Testis (tissue), 5 donors: ENCODE measurements at places on chromosomes 5 and 9. TPM values are rescaled to one million over a fixed set of nuclear protein-coding genes. Genes with fewer than 3 reads are reported as not detected.
A peak's percentile ranks its signal among the peaks of the same experiment; 100 is the strongest.

The WDR38 gene
- polyA plus RNA-seq, result 11.8 TPM

The MYOT gene
- polyA plus RNA-seq, result 7.2 TPM

The AQP7 gene
- polyA plus RNA-seq, result 55.6 TPM

- peaks cover 2% of the 10 kb centered on the region for H3K4me1 ChIP-seq
- no peak overlapping the region for H3K27ac ChIP-seq
- H3K27me3 ChIP-seq, result no peaks in the 10 kb centered on the region
- H3K4me3 ChIP-seq, result no peak overlapping the region
- H3K36me3 ChIP-seq, result no peaks in the 10 kb centered on the region
- no peak for DNase-seq
Measured at GRCh38 chr5:142688281-142688989, 2.5 kb upstream of the FGF1 start.

- no peak for DNase-seq
- H3K4me3 ChIP-seq, result no peak overlapping the region
- H3K36me3 ChIP-seq, result no peaks in the 10 kb centered on the region
Measured at GRCh38 chr9:38039090-38039906, 29.7 kb downstream of the SHB start.

- H3K27ac ChIP-seq, result no peak overlapping the region
- no peaks in the 10 kb centered on the region for H3K4me1 ChIP-seq
- no peak for DNase-seq
- H3K27me3 ChIP-seq, result no peaks in the 10 kb centered on the region
- H3K36me3 ChIP-seq, result no peaks in the 10 kb centered on the region
- H3K4me3 ChIP-seq, result no peak overlapping the region
Measured at GRCh38 chr9:90333226-90333625, 309.4 kb downstream of the DIRAS2 start.

DNA sequence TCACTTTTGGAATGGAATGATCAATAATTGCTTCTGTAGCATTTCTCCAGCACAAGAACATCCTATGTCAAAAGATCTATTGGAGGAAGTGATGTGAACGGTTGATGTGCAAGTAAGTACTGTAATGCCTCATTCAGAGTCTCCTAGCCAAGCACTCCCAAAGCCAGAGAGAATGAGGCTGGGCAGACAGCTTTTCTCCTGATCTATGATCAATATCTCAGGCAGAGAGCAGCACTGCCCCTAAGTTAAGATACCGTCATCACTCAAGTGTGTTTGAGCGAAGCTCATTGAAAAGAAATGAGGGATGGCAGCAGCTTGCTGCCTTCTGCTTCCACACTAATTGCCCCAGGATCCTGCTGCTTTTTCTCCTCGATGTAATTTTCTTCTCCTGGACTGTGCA lies 324.1 kb upstream of the GRAMD2B start:
- no peaks in the 10 kb centered on the region for H3K27me3 ChIP-seq
- no peaks in the 10 kb centered on the region for H3K36me3 ChIP-seq
- DNase-seq, result no peak
- H3K4me3 ChIP-seq, result no peak overlapping the region

- no peaks in the 10 kb centered on the region for H3K36me3 ChIP-seq
- H3K27me3 ChIP-seq, result no peaks in the 10 kb centered on the region
- H3K27ac ChIP-seq, result no peak overlapping the region
- no peak for DNase-seq
Measured at GRCh38 chr5:31417512-31417911, 114.4 kb downstream of the DROSHA start.

- H3K4me3 ChIP-seq, result peak overlapping the region; percentile 60
- no peaks in the 10 kb centered on the region for H3K27me3 ChIP-seq
- no peak overlapping the region for H3K27ac ChIP-seq
- peaks cover 15% of the 10 kb centered on the region for H3K4me1 ChIP-seq
- peak; percentile 23 for DNase-seq
Measured at GRCh38 chr5:155728857-155729683, 597.9 kb upstream of the SGCD start.

- H3K4me1 ChIP-seq, result no peaks in the 10 kb centered on the region
- DNase-seq, result no peak
- no peak overlapping the region for H3K27ac ChIP-seq
- no peak overlapping the region for H3K4me3 ChIP-seq
- H3K27me3 ChIP-seq, result no peaks in the 10 kb centered on the region
Measured at GRCh38 chr9:125100822-125101221, 42.5 kb downstream of the SCAI start.

DNA sequence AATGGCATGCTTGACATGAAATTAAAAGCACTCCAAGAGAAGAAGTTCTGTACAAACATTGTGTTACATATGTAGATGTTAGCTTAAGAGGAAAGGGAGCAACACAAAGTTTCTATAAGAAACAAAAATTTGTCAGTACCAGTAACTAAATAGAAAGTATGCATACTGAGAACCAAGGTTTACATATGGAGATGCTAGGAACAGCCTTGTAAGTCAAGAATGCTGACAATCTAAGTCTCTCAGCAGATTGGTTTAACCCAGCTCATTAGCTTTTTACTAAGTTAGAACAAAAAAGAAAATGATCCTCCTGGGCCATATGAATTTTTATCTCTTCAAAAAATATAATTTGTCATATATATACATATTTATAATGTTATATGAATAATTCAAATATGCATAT lies 2022.1 kb upstream of the ACO1 start:
- H3K27me3 ChIP-seq, result no peaks in the 10 kb centered on the region
- no peak for DNase-seq
- H3K4me3 ChIP-seq, result no peak overlapping the region
- no peaks in the 10 kb centered on the region for H3K4me1 ChIP-seq
- no peak overlapping the region for H3K27ac ChIP-seq

DNA sequence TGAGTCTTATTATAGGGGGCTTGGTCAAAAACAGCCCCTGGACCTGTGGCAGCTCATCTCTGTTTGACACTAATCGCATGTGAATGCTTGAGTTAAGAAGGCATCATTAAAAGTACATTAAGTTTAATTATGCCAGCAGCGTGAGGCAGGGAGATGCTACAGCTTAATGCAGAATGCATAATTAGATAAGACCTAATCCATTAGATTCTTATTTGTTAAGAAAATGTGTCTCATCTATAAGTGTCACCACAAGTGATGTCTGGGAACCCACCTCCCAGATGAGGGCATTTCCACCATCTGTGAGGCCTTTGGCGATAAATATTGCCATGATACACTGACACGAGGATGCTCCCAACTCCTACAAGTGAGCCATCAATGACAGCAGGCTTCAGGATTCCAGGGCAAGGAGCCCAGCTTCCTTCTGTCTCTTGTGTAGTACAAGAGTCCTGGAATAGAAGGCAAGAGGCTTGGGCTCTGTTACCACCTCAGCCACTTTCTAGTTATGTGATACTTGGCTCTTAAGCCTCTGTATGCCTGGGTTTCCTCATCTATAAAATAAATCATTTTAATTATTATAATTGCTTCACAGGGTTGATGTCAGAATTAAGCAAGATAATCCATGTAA lies 202.7 kb downstream of the FAM114A2 start:
- H3K27me3 ChIP-seq, result no peaks in the 10 kb centered on the region
- no peaks in the 10 kb centered on the region for H3K4me1 ChIP-seq
- no peaks in the 10 kb centered on the region for H3K36me3 ChIP-seq
- no peak for DNase-seq
- no peak overlapping the region for H3K27ac ChIP-seq

DNA sequence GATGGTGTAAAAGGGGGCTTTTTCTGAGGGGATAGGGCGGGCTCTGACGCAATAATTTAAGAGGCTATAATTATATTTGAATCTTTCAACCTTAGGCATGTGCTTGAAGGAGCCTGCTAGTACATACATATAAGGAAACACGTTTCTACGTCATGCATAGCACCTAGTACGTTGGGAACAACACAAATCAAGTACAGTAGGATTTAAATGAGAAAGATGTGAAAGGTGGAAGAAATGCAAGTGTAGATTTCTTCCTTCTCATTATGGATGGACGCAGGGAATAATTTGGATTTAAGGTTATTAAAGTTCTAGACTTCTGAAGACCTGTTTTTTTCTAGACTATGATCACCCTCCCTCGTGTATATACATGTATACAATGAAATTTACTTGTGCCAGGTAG lies 927 bp upstream of the CDO1 start:
- peaks cover 11% of the 10 kb centered on the region for H3K4me1 ChIP-seq
- no peak overlapping the region for H3K4me3 ChIP-seq
- no peaks in the 10 kb centered on the region for H3K36me3 ChIP-seq
- H3K27ac ChIP-seq, result no peak overlapping the region
- DNase-seq, result no peak
- H3K27me3 ChIP-seq, result no peaks in the 10 kb centered on the region

GRCh38 chr9:131329241-131329641 lies 39.7 kb downstream of the PLPP7 start:
- no peaks in the 10 kb centered on the region for H3K36me3 ChIP-seq
- H3K4me1 ChIP-seq, result peaks cover 9% of the 10 kb centered on the region
- H3K4me3 ChIP-seq, result no peak overlapping the region
- no peak overlapping the region for H3K27ac ChIP-seq
- no peaks in the 10 kb centered on the region for H3K27me3 ChIP-seq

- no peaks in the 10 kb centered on the region for H3K4me1 ChIP-seq
- no peaks in the 10 kb centered on the region for H3K36me3 ChIP-seq
- no peak overlapping the region for H3K27ac ChIP-seq
- no peaks in the 10 kb centered on the region for H3K27me3 ChIP-seq
Measured at GRCh38 chr5:175560011-175560410, 81.7 kb downstream of the SFXN1 start.

GRCh38 chr9:135978642-135979546 lies 17.7 kb upstream of the UBAC1 start:
- no peak overlapping the region for H3K4me3 ChIP-seq
- DNase-seq, result no peak
- H3K36me3 ChIP-seq, result no peaks in the 10 kb centered on the region

DNA sequence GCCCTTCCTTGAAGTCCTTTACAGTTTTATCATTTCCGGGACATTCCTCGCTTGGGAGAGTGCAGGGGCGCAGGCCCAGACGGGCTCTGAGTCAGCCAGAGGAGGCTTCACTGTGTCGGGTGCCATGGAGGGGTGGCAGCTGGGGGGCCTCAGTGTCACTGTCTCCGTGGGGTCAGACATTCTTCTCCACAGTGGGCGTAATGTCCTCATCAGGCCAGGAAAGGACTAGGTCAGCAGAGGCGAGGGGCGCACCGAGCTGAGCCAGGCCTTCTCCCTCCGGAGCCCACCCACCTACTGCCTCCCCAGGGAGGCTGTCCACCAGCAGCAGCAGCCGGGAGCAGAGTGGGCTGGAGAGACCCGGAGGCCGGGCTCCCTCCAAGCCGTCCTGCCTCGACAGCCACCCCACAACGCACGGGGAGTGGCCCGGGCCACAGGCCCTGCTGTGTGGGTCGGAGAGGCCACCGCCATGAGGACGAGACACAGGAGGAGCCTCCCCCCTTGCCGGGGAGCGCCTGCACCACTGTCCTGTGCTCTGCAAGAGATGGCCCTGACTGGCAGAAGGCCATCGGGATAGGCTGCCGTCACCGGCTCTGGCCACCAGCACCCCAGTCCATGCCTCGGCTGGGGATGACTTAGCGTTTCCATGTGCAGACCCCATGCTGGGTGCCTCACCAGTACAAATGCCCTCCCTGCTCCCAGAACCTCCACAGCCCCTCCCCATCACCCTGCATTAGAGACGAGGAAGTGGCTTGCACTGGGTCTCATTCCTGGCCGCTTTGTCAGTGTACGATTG lies 26.5 kb downstream of the SARDH start:
- H3K36me3 ChIP-seq, result no peaks in the 10 kb centered on the region
- peaks cover 14% of the 10 kb centered on the region for H3K4me1 ChIP-seq
- H3K27ac ChIP-seq, result no peak overlapping the region
- no peak for DNase-seq
- no peaks in the 10 kb centered on the region for H3K27me3 ChIP-seq

DNA sequence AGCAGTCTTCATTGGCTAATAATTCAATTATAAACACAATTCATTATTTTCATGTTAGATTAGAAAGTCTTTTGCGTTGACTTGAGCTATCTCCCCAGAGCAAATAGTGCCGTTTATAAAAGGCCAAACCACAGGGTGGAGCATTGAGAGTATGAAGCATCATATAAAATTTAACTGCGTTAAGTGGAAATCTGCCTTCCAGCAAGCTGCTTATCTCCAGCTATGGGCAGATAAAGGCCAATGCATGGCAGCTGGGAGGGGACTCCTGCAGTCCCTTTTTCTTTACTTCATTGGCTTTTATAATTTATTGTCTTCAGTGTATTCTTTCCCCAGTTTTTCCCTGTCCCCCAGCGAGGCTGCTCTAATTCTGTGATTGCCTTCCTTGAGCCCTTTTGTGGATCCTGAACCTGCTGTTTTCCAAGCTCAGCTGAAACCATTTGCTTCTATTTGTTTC lies 113.7 kb downstream of the TMEM232 start:
- H3K36me3 ChIP-seq, result no peaks in the 10 kb centered on the region
- H3K27me3 ChIP-seq, result no peaks in the 10 kb centered on the region
- H3K4me3 ChIP-seq, result no peak overlapping the region
- H3K4me1 ChIP-seq, result no peaks in the 10 kb centered on the region
- no peak overlapping the region for H3K27ac ChIP-seq
- no peak for DNase-seq

GRCh38 chr5:143955141-143955540 lies 143.2 kb downstream of the HMHB1 start:
- H3K27me3 ChIP-seq, result no peaks in the 10 kb centered on the region
- H3K36me3 ChIP-seq, result no peaks in the 10 kb centered on the region
- DNase-seq, result no peak
- H3K27ac ChIP-seq, result no peak overlapping the region
- no peaks in the 10 kb centered on the region for H3K4me1 ChIP-seq
- H3K4me3 ChIP-seq, result no peak overlapping the region

- H3K4me1 ChIP-seq, result no peaks in the 10 kb centered on the region
- no peaks in the 10 kb centered on the region for H3K36me3 ChIP-seq
- H3K4me3 ChIP-seq, result no peak overlapping the region
- H3K27me3 ChIP-seq, result no peaks in the 10 kb centered on the region
Measured at GRCh38 chr5:149611326-149611725, 30.0 kb downstream of the ARHGEF37 start.

DNA sequence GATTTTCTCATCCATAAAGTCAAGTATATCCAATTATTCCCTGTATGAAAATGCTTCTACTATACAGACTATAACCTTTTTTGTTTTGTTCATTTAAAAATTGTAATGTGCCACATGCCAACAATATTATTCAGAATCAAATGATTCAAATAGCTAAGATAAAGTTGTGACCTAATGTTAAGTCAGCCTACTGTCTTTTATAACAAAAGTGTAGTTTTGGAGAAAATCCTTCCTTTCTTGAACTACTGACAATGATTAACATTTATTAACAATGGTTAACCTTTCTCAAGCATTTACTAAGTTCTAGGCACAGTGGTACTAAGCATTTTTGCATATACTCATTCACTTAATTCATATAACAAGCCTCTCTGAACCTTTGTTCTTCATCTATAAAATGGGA lies 25.0 kb downstream of the CSF2 start:
- no peaks in the 10 kb centered on the region for H3K36me3 ChIP-seq
- H3K27ac ChIP-seq, result no peak overlapping the region
- DNase-seq, result no peak
- no peaks in the 10 kb centered on the region for H3K27me3 ChIP-seq

- no peak overlapping the region for H3K27ac ChIP-seq
- no peaks in the 10 kb centered on the region for H3K36me3 ChIP-seq
- no peaks in the 10 kb centered on the region for H3K27me3 ChIP-seq
- H3K4me1 ChIP-seq, result peaks cover 6% of the 10 kb centered on the region
- no peak overlapping the region for H3K4me3 ChIP-seq
Measured at GRCh38 chr5:55427157-55427556, 107.6 kb downstream of the PLPP1 start.

- DNase-seq, result no peak
- H3K27ac ChIP-seq, result no peak overlapping the region
- no peaks in the 10 kb centered on the region for H3K27me3 ChIP-seq
- H3K36me3 ChIP-seq, result no peaks in the 10 kb centered on the region
- H3K4me1 ChIP-seq, result no peaks in the 10 kb centered on the region
- no peak overlapping the region for H3K4me3 ChIP-seq
Measured at GRCh38 chr5:109003928-109004327, 256.2 kb downstream of the FER start.

- no peak overlapping the region for H3K4me3 ChIP-seq
- H3K27ac ChIP-seq, result no peak overlapping the region
- no peak for DNase-seq
Measured at GRCh38 chr5:95628933-95629332, 9.0 kb downstream of the GPR150 start.
